ENCODE measurements at places on chromosomes 5 and 9.

DNA sequence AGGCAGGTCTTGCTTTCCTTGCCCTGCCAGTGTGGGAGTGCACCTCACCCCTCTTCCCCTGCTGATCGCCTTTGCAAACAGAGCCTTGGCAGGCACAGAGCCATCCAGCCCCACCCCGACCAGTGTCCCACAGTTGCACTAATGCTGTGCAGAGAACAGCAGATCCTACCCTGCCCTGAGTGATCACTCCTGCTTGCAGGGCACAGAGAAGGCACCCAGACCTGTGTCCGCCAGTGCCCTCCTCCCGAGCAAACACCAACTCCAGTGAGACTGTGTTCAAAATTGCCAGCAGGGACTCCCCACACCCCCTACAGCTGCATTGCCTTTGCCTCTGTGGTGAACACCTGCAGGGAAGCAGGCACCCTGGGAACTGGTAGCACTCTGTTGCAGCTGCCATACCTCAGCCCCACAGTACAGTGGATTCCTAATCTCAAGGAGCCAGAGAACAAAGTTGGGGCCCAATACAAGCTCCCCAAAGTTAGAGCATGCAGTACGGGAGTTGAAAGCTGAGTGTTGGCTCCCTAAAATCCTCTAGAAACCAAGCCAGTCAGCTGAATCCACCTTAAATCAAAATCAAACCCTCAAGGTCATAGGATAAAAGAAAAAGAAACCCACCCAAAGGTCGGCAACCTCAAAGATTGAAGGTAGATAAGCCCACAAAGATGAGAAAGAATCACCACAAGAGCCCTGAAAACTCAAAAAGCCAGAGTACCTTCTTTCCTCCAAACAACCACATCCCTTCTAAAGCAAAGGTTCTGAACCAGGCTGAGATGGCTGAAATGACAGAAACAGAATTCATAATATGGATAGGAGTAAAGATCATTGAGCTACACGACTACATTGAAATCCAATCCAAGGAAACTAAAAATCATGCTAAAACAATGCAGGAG is 92.9 kb upstream of the PIK3R1 start:
- no peak for DNase-seq

GRCh38 chr5:6788439-6788838 is 75.2 kb downstream of the TENT4A start:
- DNase-seq, result no peak

DNA sequence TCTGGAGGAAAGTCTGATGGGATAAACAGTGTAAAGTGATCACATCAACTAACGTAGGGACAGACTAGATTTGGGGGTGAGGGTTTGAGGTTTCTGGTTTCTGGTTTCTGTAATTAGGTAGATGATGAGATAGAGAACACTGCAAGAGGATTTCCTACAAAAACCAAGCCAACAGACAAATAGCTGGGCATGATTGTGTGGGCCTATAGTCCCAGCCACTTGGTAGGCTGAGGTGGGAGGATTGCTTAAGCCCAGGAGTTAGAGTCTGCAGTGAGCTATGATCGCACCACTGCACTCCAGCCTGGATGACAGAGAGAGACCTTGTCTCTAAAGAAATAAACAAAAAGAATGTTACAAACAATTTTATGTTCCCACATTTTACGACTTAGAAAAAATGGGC is 34.4 kb upstream of the RNU6ATAC start:
- no peak for DNase-seq

GRCh38 chr9:95545831-95546567 is 29.2 kb upstream of the PTCH1 start:
- DNase-seq, result no peak

GRCh38 chr9:130977811-130978221 is 31.2 kb upstream of the LAMC3 start:
- no peak for DNase-seq
